ENCODE measurements at places on chromosomes 3 and 15.

GRCh38 chr15:64535460-64536243, 75.3 kb downstream of the ZNF609 start:
- no peak for DNase-seq

DNA sequence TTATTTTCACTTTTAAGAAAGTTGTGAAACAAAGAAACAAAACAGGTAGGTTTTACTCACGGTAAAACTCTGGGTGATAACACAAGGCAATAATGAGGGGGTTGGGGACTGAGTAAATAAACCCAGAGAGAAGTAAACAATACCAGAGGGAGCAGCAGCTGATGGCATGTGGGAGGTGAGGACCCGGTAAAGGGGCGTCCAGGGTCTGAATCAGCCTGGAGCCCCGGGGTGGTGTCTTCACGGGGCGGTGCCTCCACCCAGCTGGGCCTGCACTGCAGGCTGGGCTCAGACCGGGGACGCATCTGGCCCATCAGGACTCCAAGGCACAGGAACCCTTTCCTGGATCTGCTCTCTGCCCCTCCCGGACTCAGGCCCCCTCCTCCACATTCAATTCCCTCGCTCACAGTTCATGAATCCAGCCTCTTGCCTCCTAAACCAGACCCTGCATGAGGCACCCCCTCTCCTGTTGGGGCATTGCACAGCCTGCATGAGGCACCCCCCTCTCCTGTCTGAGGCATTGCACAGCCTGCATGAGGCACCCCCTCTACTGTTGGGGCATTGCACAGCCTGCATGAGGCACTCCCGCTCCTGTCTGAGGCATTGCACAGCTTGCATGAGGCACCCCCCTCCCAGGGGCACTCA, 73.9 kb upstream of the MFGE8 start:
- DNase-seq: no peak

- no peak for DNase-seq
Observed at GRCh38 chr3:24802614-24803013, 308.0 kb upstream of the THRB start.

GRCh38 chr3:115922681-115923347, 299.5 kb downstream of the GAP43 start:
- DNase-seq: no peak

GRCh38 chr3:33006081-33006480, 54.6 kb downstream of the CCR4 start:
- DNase-seq: peak; percentile 48

DNA sequence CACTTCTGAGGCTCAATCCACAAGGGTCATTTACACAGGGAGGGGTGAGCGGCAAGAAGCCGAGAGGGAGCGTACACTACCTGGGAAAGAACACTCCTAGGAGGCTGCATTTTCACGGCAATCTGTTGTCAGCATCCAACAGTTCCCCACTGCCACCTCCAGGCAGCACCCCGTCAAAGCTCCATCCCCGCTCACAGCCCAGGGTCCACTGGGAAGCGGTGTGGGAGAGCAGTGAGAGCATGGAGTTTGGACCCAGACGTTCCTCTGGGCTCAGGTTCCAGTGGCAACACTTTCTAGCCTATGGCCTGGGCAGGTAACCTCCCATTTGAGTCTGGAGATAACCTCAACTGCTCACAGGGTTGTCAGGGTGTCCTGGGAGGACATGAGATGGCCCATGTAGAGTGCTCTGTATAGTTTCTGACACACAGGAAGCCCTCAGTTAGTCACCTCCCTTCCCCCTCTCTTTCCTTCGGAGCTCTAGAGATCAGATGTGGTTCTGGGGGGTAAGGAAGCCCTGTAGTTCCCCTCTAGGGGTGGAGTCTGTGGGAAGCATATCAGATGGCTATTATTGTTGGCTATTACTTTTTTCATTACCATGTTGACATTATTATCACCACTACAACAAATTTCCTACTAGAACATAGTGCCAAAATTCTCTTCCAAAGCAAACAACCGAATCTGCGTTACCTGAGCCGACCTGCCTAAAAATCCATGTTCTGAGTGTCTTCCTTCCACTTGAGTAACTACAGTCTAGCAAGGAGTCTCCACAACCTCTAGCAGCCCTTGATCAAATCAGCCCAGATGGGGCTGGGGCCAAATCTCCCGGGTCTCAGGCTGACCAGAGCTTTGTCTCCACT, 29.1 kb downstream of the RUVBL1 start:
- no peak for DNase-seq

- no peak for DNase-seq
Observed at GRCh38 chr3:33908250-33908851, 109.9 kb downstream of the PDCD6IP start.

Data from stimulated activated CD8-positive, alpha-beta memory T cell treated with anti-CD3 and anti-CD28 coated beads, Interleukin-4, amount 100 ng/mL, for 48 hours (primary cell).